Left renal pelvis (tissue), 4 donors: ENCODE measurements at places on chromosomes 3 and 15.

DNA sequence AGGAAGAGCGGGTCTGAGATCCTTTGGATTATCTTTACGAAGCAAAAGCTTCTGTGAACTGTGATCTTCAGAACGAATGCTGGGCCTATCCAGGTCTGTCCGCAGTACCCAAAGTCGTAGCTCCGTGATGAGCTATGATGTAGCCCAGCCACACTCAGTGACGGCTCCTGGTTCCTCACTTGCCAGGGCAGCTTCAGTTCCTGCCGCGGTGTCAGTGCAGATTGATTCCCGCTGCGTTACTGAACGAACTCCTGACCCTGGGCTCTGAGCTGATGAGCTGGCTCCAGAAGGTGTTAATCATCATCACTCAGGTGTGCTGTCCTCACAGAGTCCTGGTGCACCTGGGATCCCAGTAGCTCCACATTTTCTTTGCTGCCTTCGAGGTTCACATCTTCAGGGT lies 45.0 kb downstream of the TMEM44 start:
- DNase-seq, result no peak

DNA sequence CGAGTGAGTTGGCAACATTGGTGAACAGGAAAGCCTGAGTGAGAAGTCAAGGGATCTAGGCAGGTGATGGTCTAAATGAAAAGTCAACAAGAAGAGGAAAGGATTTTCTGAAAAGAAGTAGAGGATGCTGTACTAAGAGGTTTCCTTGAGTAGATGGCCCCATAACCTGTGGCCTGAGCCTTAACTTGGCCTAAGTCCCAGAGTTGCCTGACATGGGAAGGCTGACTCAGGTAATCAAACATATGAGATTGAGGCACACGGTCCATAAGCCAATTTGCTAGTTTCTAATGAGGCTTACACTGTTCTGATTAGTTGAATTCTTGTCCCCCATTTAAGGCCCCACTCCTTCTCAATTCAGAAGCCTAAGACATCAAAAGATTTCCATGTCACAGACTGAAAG lies 262.5 kb upstream of the LMCD1 start:
- DNase-seq, result no peak

DNA sequence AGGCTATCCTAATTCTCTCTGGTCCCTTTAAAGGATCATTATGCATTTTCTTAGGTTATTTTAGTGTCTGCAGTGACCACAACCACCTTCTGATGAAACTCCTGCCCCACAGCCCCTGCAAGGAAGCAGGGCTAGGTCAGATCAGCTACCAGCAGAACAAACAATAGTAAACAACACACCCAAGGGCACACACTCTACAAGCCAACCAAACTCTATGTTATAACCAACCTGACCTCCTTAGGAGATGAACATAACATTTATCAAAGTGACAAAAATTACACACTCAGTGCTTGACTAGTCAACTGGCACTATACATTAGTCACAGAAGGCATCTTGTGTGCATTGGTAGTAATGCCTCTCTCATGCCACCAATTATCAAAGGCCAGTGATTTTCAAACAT lies 17.3 kb downstream of the DENND6A start:
- DNase-seq, result no peak

- DNase-seq, result no peak
Observed at GRCh38 chr15:55673287-55673686, 69.7 kb downstream of the PRTG start.

DNA sequence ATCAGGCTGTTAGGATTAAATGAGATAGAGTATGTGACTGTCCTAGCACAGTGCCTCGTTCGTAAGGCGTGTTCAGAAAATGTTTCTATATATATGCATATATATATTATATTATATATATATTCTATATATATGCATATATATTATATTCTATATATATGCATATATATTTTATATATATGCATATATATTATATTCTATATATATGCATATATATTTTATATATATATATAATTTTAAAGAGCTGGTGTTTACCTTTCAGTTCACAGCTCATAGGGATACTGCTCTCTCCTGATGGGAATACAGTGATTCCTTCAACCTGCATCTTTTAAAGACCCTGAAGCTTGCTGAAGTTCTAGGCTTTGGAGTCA lies 702 bp downstream of the NDUFB4 start:
- DNase-seq, result no peak

GRCh38 chr15:40879609-40880008 lies 5.6 kb upstream of the RHOV start:
- DNase-seq, result no peak

- no peak for DNase-seq
Observed at GRCh38 chr3:139537361-139537760, 2.2 kb downstream of the RBP1 start.

DNA sequence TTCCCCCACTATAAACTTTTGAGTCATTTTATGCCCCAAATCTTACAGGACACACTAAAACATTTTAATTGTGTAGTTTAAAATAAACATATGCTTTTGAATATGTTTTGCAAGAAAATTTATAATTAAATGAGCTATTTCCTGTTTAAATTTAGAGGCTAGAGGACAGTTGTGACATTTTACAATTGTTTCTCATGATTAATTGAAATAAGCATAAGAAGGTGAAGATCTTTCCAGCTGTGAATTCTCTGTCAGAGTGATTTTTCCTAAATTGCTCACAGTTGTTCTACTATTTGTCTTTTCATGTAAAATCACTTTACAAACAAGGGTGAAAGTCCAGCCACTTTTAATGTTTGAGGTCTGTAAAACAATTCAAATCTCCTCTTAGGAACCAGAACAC lies 892.3 kb downstream of the CADM2 start:
- no peak for DNase-seq
